NB4 (cell line): ENCODE measurements at places on chromosomes 2 and 18.

DNA sequence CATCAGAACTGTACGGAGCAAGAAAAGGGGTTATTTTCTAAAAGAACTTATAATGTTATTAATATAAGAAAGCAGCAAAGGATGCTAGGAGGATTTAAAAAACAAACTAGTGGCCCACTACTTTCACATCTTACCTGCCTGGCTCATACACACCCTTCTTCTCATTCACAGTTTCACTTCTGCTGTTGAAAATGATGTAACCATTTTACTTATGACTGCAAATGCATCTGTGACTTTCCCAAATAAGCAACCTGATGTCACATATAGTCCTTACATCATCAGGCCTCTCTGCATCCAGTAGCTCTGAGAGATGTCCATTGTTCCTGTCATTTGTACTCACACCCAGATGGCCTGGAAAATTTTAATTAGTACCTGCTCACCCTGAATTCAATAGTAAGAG is 101.8 kb upstream of the MYO3B start:
- no peak for DNase-seq

- no peak for DNase-seq
These were observed 27.0 kb downstream of the EPB41L3 start for GRCh38 chr18:5516841-5517240.

DNA sequence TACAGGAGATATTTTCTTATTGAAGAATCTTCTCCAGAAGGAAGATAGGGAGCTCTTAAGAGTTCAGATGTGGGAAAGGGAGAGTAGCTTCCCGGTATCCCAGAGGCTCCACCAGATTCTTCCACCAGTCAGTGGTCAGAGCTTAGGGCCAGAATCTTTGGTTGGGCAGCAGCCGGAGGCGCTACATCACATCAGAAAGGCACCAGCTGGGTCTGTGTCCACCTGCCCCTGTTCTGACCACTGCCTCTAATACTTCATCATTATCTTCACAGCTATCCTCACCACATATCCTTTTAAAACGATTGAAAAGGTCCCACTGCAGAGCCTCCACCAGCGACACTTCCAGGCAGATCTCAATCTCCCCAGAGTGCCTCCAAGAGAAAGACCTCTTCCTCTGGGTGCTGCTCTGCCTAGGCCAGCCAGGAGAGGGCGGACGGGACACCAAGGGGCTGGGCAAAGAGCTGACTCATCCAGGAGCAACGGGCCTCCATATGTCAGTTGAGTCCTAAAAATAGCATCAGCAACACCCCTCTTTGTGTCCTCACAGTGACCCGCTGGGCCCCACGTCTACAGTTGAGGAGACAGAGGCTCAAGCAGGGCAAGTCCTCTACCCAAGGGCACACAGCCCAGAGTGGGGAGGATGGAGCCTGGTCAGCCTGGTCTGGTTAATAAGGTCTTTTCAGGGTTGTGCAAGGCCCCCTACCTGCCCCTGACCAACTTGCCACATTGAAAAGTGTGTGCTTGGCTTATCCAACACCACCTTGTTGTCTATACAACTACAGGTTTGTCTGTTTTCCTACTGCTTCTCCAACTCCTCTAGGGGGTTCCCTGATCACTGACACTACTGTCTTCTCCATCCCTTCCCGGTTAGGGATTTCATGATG is 81.2 kb downstream of the ADD2 start:
- peak; percentile 96 for DNase-seq

- DNase-seq = no peak
These were observed 65.2 kb downstream of the LTBP1 start for GRCh38 chr2:33011941-33012340.

GRCh38 chr2:97900806-97901205 is 94.9 kb downstream of the TMEM131 start:
- no peak for DNase-seq

DNA sequence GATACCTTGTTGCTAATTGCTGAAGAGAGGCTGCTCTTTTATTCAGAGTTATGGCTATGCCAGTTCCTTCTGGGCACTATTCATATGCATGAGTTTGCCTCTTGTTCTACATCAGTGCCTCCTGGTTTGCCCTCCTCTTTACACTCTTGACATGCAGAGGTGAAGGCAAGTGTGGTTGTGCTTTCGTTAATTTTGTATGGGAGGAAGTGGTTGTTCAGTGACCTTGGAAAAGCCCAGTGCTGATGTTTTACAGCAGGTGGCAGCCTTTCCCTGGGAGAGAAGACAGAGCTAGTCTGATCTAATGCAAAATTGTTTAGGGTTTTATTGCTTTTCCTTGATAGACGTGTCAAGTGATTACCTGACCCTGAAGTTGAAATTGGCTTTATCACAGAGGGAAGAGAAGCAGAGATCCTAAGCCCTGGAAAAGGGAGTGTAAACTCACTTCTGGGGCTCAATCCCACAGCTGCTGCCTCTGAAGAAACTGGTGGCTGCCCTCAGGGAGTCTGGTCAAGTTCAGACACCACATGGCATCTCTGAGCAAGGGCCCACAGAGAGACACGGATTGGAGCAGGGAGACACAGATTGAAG is 30.5 kb upstream of the VPS54 start:
- peak; percentile 82 for DNase-seq

DNA sequence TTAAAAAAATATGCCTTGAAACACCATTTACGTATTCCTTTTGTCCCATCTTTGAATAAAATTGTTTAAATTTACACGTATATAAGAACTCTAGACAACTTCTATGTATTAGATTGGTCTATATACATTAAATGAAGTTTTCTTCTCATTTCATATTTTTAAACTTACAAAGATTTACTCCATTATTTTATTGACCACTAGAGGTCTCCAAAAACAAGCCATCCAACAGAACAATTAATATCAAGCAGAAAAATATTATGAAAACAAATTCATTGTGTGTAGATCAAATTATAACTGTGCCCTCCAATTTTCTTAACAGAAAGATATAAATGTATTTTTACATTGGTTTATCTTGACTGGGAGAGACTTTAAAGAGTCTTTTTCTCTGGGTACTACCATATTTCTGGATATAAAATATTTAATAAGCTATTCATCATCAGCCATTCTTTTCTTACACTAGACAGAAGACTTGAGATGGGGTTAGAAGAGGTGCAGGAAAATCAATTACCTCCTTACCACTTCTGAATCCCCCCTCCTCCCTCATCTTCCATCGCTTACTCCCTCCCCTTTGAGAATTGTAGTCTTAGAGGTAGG is 66.5 kb downstream of the DPP4 start:
- peak; percentile 17 for DNase-seq

- no peak for DNase-seq
These were observed 12.4 kb upstream of the STAT1 start for GRCh38 chr2:191026377-191026776.

DNA sequence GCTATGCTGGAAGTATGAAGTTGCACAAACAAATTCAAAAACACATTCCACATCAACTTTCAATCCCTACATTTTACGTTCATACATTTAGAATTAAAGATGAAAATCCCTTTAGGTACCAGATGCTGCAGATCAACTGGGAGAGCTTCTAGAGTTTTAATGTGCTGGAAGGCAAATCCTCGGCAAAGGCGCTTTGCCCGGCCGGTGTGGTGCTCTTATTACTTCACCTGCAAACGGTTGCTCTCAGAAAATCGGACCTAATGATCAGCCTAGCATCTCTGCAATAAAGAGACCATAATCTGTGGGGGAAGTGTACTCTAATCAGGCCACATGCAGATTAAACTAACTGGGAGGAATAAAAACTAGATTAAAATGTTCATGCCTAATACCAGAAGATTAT is 513.8 kb downstream of the ZEB2 start:
- DNase-seq = no peak

DNA sequence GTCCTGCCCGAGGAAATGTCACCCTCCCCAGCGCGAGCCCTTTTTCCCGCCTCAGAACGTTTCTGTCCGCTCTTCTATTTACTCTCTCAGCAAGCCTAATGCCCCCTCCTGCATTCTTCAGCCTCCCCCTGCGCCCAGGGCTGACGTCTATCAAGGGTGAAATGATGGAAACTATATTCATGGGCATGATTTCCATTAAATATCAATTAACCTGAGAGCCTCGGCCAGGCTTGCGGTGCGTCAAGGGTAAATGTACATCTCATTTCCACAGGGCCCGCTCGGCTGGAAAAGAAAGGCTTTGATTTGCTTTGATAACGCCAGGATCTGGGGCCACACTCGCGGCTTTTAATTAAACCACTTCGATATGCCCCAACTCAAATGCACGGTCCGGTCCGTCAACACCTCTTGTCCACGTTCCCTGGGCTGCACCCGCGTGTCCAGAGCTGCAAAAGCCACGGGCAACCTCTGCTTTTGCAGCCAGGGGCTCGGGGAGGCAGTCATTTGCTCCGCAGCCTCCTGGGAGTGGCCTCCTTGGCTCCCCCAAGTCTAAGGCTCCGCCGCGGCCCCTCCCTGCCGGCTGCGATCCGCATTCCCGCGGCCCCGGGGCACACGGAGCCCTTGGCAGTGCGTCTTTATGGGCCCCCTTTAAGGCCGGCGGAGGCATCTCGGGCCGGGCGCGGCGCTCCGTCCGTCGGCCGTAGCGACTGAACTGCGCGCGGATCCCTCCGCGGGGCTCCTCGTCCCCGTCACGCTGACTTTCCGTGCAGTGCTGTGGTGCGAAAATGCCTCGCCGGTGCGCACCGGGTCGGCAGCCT is at the start of gene HOXD8:
HOXD8 (plus strand) TSS at position 724 of the 815 bp plus-strand sequence. CDS start 662 bp downstream, outside the sequence.
- no peak for DNase-seq

DNA sequence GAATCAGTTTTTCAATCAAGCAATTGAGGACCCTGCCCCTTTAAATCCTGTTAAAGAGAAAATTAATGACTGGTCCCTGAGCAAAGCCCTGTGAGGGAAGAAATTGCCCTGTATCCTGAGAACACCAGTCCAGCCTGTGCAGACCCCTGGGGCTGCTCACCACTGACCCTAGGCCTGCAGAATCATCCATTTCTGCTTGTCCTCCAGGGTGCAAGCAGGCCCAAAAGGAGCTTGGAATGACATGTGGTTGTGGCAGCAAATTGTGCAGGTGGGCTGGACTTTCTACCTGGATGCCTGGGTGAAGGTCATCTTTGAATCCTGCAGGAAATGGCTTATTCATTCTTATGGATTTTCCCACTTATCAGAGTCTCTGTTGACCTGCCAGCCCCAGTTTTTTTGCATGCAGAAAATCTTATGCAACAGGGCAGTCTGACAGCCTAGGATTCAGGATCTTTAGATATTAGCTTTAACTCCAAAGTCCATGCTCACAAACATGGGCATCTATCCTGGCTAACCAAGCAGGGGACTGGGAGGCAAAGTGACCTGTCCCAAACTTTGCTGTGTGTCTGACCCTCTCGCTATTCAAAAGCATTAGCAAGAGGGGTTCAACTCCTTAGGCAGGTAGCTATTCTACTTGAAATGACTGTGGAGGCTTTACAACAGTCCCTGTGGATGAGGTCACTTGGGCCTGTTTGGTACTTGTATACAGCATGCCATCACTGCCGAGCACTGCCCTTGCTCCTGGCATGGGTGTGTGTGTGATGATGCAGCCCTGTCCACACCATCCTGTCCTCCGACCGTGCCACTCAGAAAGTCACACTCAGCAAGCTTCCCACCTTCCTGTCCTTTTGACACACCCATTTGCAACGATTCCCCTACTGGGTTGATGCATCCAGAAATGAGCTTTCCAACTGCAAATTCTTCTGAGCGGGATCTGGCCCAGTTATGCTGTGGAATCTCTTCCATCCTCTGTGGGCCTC is 85.3 kb downstream of the CAPN13 start:
- DNase-seq = no peak

DNA sequence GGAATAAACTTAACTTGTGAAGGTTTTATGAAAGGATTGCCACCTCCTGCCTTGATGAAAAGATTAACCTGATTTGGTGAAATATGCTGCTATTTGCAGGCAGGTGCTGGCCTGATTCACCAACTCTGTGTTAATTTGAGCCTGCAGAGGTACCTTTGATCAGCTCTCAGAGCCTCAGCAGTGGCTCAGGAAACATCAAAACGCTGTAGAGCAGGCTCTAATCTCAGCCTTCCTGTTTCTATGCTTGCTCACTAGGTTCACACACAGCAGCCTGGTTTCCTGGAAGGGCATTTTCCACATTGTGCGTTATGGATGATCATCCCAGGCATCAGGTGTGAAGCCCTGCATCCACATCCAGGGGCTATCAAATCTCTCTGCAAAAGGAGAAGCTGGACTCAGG is 16.9 kb downstream of the TGIF1 start:
- no peak for DNase-seq

- no peak for DNase-seq
These were observed 22.2 kb upstream of the MLPH start for GRCh38 chr2:237464757-237465391.

DNA sequence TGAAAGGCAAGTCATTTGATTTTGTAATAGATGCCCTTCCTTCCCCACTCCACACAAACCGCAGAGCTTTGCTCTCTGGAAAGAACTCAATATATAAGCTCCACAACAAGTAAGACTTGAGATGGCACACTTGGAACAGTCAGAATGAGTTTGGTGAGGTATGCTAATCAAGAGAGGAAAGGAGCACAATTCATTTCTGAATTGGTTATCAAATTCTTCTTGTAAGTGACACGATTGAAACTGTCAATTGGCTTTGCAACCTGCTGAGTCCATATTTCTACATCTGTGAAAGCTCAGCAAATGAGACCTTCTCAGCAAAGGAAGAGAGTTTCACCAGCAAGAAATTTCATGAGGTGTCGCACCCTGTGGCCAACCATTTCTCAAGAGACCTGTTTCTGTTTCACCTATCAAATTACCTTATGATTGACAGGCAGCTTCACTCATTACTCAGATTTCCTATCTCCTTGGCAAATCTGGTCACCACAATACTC is 19.1 kb downstream of the CTLA4 start:
- DNase-seq = peak; percentile 41

- no peak for DNase-seq
These were observed 26.9 kb downstream of the SGPP2 start for GRCh38 chr2:222451224-222451674.

DNA sequence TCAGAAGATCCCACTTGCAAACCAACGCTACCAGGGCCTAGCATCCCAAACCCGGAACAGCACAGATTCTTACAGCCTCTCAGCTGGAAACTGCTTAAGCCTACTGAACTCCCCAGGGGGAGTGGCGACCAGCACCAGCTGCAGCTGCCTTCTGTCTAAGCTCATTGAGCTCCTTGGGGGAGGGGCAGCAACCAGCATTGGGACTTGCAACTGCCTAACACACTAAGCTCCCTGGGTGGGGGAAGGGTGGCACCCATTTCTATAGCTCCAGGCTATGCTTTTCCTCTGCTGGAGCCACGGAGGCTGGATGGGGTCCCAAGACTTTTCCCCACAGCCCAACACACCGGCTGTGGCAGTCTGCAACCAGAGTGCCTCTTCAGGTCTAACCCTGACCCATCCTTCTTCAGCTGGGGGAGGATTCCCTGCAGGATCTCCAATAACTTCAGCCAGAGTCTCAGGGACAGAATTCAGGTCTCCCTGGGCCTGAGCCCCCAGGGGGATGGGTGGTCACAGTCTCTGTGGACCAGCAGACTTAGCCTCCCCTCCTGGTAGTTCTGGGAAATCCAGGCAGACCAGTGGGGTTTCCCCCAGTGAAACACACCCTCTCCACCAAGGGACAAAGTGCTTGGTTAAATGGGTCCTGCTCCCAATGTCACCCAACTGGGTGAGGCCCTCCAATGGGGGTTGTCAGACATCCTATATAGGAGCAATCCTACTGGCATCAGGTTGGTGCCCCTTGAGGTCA is 45.9 kb upstream of the ITGA4 start:
- peak; percentile 96 for DNase-seq
